ENCODE measurements at places on chromosomes 7 and 10.
A peak's percentile ranks its signal among the peaks of the same experiment; 100 is the strongest.

GRCh38 chr10:19096501-19097073 is 48.0 kb downstream of the MALRD1 start:
- no peak for DNase-seq

DNA sequence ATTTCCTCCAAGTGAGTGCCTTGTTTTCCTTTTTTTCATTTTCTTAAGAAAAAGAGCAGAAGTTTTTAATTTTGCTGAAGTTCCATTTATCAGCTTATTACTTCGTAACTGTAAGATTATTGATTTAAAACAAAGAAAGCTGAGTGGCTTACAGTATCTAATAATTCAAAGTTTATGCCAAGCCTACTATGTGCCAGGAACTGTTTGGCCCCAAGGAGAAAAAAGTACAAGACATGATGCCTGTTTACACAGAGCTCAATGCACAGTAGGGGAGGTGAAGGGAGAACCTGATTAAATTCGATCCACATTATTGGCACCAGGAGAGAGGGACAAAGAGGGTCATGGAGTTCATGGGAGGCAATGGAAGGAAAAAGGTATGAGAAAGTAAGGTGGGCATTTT is 419.3 kb upstream of the ZMIZ1 start:
- no peak for DNase-seq

- DNase-seq, result no peak
These were observed 243.0 kb downstream of the PLXDC2 start for GRCh38 chr10:20059084-20059835.

GRCh38 chr10:93236393-93237040 is 162.8 kb downstream of the CYP26A1 start:
- no peak for DNase-seq

DNA sequence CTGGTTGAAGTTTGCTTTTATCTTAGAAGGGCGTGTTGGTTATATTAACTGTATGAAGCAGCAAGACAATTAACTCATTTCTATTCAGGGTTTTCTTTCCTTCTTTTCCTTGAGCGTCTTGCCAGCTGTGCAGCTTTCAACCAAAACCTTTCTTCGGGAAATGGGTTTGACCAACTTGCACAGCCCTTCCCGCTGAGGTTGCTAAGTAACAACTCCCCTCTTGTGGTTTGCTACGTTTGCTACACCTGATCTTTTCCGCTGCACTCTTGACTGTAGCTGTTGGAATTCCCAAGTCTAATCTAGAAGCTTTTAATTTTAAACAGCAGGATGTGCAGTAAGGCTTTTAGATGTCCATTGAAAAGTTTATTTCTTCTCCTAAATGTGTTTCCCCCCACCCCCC is 116.9 kb downstream of the CDCA7L start:
- no peak for DNase-seq

- no peak for DNase-seq
These were observed 29.9 kb downstream of the MYL10 start for GRCh38 chr7:101598986-101599771.

DNA sequence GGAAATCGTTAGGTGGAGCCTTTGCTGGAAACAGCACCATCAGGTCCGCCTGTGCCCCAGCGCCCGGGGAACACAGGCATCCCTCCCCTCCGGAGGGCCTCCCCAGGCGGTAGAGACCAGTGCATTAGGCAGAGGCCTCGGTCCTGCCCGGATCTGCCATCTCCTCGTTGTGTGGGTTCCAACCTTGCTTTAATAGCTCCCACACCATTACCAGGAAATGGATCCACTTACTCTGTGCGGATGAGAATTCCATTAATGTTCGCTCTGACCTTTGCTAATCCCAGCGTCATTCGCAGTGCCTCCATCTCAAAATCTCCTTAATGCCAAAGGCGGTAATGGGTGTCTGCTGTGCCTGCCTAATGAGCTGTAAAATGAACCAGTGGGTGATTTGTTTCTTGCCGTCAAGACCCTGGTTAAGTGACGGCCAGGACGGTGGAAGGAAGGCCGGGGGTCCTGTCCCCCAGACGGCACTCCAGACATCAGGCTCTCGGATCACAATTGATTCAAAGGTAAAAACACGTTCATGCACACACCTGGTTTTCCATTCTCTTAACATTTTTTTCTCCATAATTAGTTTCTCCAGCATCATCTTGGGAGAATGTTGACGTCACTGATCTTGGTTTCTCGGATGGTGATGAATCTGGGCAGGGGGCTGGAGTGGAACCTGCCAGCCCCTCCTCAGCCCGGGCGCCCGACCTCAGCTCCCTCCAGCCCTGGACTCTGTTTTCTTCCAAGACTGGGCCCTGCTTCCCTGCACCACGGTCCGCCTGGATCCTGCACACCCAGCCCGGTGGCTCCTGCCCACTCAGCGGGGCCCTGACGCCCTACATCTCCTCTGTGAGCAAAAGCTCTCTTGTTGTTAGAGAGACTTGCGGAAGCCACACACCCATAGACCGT is 22.8 kb upstream of the FAM20C start:
- DNase-seq, result no peak

- no peak for DNase-seq
These were observed 1.8 kb upstream of the PDGFA start for GRCh38 chr7:521221-522070.

- no peak for DNase-seq
These were observed 70.5 kb upstream of the ABI1 start for GRCh38 chr10:26931223-26931622.

DNA sequence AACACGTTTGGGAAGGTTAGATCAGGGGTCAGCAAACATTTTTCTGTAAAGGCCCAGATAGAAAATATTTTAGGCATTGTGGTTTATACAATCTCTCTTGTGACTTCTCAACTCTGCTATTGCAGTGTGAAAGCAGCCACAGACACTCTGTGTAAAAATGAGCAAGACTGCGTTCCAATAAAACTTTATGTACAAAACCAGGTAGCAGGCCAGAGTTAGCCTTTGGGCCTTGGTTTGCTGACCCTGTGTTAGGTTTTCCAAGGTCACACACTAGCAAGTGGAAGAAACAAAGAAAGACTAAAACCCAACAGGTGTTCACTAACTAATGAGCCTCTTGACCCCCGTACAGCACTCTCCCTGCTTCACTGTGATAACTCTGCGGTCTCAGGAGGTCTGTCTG is 14.9 kb upstream of the PAXIP1 start:
- DNase-seq, result no peak

DNA sequence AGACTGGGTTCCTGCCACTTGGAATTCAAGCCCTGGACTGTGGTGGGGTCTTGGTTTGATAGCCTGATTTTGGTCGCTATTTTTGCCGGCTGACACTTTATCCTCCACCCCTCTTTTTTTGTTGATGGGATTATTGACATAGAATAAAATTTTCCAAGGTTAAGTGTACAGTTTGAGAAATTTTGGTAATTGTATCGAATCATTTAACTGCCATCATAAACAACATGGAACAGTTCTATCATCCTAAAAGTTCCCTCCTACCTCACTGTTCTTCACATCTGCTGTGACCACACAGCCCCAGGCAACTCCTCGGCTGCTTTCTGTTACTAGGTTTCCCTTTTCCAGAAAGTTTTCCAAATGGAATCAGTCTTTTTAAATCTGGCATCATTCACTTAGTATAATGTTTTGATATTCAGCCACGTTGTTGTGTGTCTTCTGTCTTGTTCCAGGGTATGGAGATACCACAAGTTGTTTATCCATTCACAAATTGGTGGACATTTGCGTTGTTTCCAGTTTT is 50.6 kb upstream of the STEAP1B start:
- no peak for DNase-seq

- DNase-seq, result no peak
These were observed 94.7 kb upstream of the FERD3L start for GRCh38 chr7:19239951-19240350.

DNA sequence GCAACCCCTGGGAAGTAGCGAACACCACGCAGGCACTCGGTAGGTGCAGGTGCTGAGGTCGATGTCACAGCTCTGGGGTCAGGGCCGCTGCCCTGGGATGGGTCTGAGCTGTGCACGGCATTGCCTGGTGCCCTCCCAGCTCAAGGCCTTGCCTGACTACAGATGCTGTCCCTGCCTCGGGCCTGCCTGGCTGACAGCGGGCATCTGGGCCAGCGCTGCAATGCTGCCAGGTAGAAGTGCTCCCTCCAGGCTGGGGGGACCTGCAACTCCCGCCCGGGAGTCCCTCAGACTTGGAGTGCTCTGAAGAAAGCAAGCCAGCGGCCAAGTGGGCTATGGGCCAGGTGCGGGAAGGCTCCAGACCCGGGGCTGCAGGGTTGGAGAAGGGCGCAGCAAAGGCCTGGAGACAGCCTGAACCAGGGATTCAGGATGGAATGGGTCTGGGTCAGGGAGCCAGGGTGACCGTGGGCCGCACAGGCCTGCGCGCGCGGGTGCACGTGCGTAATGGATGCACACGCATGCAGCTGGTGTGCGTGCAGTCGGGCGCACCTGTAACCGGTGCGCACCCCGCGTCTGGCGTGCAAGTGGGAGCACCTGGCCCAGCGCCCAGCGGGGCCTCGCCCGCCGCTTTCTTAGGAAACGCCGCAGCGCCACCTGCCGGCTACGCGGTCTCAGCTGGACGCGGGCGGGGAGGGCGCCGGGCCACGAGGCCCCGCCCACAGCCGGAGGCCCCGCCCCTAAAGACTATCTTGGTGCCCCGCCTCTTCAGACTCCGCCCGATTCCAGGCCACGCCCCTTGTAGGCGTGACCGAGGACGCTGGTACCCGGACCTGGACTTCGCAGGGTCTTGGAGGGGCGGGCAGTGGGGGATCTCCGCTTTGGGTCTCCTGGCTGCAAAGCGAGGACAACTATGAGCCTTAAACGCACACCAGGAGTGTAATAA is 46.7 kb downstream of the MICALL2 start:
- DNase-seq, result peak; percentile 83

- no peak for DNase-seq
These were observed 145.7 kb upstream of the RHEB start for GRCh38 chr7:151665368-151665767.

DNA sequence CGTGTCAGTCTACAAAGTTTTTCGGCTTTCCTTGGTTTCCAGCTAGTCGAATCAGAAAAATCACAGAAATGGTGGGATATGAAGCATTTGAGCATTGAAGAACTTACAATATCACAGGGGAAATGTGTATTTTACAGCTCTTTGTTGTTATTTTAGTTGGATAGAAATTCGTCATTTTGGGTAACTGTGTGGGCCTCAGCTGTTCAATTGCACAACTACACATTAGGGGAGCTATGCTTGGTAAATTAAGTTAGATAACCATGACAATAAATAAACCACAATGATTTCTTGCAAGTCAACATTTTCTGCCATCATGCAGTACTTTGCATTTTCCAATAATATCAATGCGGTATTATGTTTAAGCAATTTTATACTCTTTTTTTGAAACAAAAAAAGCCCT is 80.4 kb upstream of the ANK3 start:
- DNase-seq, result no peak
